Hippocampal formation (tissue), 2 donors: ENCODE measurements at places on chromosomes 11 and 22.
A peak's percentile ranks its signal among the peaks of the same experiment; 100 is the strongest.

GRCh38 chr11:64677441-64678023 lies 45.5 kb downstream of the NRXN2 start:
- no peak for DNase-seq

DNA sequence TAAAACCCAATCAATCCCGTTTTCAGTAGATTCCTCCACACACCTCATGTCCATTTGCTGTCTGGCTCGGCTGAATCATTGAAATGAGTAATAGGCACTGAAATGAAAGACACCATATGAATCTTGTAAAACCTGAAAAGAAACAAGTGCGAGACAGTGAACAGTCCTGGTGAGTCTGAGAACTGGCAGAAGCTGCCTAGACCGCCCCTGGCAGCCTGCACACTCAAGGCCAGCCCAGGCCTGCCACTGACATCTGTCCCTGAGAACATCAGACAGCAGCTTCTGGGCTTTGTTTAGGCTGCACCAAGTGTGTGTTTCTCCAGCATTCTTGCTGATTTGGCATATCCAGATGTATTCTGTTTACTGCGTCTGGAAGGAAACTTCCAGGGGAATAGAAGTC lies 44.8 kb downstream of the ENDOD1 start:
- DNase-seq, result peak; percentile 26

GRCh38 chr11:117664897-117665296 lies 132.1 kb downstream of the DSCAML1 start:
- DNase-seq, result no peak

DNA sequence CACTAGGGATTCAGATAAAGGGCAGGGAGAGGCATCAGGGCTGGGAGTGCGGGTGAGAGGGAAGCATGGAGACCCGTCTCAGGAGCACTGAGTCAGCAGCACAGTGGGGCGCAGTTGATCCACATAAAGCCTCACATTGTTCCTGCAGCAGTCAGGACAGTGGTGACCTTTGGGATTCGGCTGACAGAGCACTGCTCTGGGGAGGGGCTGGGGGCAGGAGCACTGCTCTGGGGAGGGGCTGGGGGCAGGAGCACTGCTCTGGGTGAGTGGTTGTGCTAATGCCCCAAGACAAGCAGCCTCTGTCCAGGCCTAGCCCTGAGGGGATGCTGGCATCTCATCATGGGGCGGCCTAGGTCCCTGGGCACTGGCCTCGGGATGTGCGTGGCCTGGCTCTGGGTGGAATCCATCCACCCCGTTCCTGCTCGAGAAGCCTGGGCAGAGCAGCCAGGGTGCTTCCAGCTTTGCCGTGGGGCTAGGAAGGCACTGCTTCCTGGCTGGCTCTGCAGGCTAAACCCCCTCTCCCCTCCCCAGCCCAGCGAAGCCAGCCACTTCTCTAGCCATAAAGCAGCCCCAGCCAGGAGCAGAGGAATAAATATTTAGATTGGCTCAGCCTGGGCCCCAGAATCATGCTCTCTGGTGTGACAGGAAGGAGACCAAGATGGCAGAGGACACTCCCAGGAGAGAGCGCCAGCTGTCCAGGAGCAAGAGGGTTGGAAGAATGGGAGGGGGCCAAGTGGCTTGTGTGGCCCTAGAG lies 7.3 kb downstream of the OAF start:
- peak; percentile 54 for DNase-seq
